ENCODE measurements at places on chromosomes 1 and 21. TPM values are rescaled to one million over a fixed set of nuclear protein-coding genes. Genes with fewer than 3 reads are reported as not detected.

Gene GRIK3
- total RNA-seq: 2.4 TPM

Gene ZMYM1
- total RNA-seq: 29.3 TPM

Gene CYP4A11
- total RNA-seq: not detected

Gene FAM72A
- total RNA-seq: 11.2 TPM

Gene ZMYND12
- total RNA-seq: 0.68 TPM

Gene OR10J1
- total RNA-seq: not detected

Gene GNG4
- total RNA-seq: 38.2 TPM

Gene GPX7
- total RNA-seq: 31.1 TPM

Gene MLLT11
- 63.9 TPM for total RNA-seq

Gene CA6
- total RNA-seq: not detected

Gene SYTL1
- 0.72 TPM for total RNA-seq

Gene RIPPLY3
- total RNA-seq: 3.2 TPM

Gene CDK18
- total RNA-seq: 26.4 TPM

Gene NR1I3
- not detected for total RNA-seq

Gene LMX1A
- not detected for total RNA-seq

Gene PCNX2
- total RNA-seq: 15.6 TPM

Gene HSD11B1
- not detected for total RNA-seq

Gene CENPF
- total RNA-seq: 202 TPM

Gene DDR2
- total RNA-seq: 2.6 TPM

Gene TCEANC2
- total RNA-seq: 8.5 TPM

Gene MUL1
- total RNA-seq: 27.6 TPM

Gene SELP
- not detected for total RNA-seq

Gene KIF26B
- 6.2 TPM for total RNA-seq

Gene ANGPTL7
- total RNA-seq: 0.20 TPM

Gene EDARADD
- 3.0 TPM for total RNA-seq

Gene NR5A2
- not detected for total RNA-seq

Gene ANGPTL3
- total RNA-seq: not detected

Gene AP4B1
- total RNA-seq: 23.6 TPM

Gene SAMSN1
- total RNA-seq: not detected

Gene AGO4
- 13.8 TPM for total RNA-seq

Gene ZFP69B
- total RNA-seq: 14.3 TPM

Gene FLG2
- not detected for total RNA-seq

Gene PPIAL4G
- not detected for total RNA-seq

Gene ALX3
- total RNA-seq: not detected

Gene POGK
- 57.3 TPM for total RNA-seq

Gene SHE
- total RNA-seq: 0.19 TPM

Gene F13B
- total RNA-seq: not detected

Gene HSPA6
- not detected for total RNA-seq

Gene OPTC
- not detected for total RNA-seq

Gene AIRE
- not detected for total RNA-seq

Gene PTGFR
- total RNA-seq: 0.07 TPM
